NCI-H2227 treated with DMSO at 0.1 percent for 48 hours (cell line): ENCODE measurements at places on chromosomes 11 and 22.
A peak's percentile ranks its signal among the peaks of the same experiment; 100 is the strongest.

- DNase-seq = peak; percentile 3
Observed at GRCh38 chr11:93541884-93542810, 1.0 kb downstream of the SMCO4 start.

- no peak for DNase-seq
Observed at GRCh38 chr11:17629113-17629512, 82.1 kb downstream of the OTOG start.

GRCh38 chr11:45383224-45383623 is 97.1 kb upstream of the SYT13 start:
- DNase-seq = no peak

GRCh38 chr11:118289401-118289800 is 15.1 kb upstream of the CD3E start:
- no peak for DNase-seq

DNA sequence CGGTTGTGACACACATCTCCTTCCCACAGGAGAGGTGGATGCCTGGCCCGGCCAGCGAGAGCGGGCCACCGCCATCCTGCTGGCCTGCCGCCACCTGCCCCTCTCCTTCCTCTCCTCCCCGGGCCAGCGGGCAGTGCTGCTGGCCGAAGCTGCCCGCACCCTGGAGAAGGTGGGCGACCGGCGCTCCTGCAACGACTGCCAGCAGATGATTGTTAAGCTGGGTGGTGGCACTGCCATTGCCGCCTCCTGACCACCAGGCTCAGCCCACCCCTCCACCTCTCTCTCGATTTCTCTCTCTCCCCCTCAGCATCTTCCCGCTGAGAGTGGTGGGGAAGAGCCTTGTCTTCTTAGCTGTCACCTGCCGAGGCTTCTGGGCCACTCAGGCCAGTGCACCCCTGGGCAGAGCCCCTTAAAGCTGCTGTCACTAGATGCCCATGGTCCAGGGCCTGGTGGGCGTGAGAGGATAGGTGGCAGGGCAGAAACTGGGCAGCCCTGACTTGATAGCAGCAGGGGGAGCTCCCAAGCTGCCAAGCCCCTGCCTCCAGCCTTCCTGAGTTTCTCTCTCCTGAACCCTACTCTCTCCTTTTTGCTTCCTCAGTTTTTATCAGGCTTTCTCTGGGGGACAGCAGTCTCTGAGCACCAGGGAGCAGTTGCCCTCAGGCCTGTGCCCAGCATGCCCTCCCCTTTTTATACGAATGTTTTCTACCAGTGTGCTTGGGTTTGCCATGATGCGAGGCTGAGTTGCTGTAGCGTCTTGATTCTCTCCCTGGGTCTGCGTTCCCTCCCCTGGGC is 9.3 kb downstream of the SHISA8 start:
- no peak for DNase-seq

GRCh38 chr11:117929142-117929915 is at the start of gene TMPRSS13:
Gene TMPRSS13, minus strand, starts transcription at chr11:117929402. Its CDS starts 95 bp downstream, at chr11:117929307.
- DNase-seq = no peak
